ENCODE measurements at places on chromosomes 7 and 10.

DNA sequence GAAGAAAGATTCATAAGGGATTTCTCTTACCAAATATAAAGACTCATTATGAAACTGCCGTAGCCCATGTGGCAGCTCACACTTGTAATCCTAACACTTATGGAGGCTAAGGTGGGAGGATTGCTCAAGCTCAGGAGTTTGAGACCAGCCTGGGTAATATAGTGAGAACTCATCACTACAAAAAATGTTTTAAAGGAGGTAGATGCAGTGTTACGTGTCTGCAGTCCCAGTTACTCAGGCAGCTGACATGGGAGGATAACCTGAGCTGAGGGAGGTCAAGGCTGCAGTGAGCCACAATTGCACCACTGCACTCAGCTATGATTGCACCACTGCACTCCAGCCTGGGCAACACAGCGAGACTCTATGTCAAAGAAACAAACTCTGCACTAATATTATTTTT, 18.1 kb upstream of the DNA2 start:
- no peak for DNase-seq

DNA sequence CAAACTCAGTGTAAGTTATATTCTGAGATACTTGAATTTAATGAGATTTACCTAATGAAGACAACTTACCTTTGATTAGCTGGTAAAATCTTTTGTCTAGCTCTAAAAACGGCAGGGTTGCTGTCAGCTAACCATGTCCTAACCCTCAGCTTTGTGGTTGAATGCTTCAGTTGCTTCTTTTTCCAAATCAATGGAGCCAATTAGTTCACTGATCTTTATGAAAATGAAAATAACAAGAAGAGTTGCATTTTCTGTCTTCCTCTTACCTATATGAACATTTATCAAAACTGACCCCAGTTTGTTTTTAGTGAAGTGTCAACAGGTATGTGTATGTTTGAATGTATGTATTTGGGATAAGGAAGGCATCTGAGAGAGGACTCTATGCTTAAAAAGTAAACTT, 253.1 kb upstream of the MTPN start:
- DNase-seq, result no peak

DNA sequence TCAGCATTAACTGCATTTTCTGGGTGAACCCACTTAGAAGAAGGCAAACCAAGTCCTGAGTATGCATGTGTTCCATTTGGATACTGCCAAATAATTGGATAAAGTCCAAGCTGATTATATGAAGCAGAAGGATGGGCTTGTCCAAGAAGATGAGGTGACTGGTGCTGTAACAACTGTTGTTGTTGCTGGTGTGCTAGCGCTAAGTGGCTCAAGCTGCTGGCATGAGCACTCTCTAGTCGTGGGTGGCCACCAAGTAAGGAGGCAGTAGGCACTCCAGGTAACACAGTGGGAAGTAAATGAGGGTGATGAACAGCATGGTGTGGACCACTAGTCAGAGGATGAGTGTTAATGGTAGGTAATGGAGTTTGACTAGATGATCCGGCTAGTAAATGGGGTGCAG, 80.4 kb downstream of the NRBF2 start:
- DNase-seq, result no peak

GRCh38 chr10:3877211-3878000, 92.4 kb upstream of the KLF6 start:
- no peak for DNase-seq

GRCh38 chr7:28754027-28754426, 204.1 kb downstream of the TRIL start:
- no peak for DNase-seq

- no peak for DNase-seq
Measured at GRCh38 chr10:130141460-130141859, 5.3 kb downstream of the GLRX3 start.

GRCh38 chr10:119691726-119692125, 34.1 kb upstream of the INPP5F start:
- DNase-seq, result no peak

Data from activated gamma-delta T cell treated with Interleukin-2 at 50 U/mL for 16 hours (primary cell).